Stimulated activated CD4-positive, alpha-beta T cell treated with anti-CD3 and anti-CD28 coated beads, Interleukin-12 subunit alpha, Interleukin-12 subunit beta, amount 100 ng/mL, for 24 hours (primary cell): ENCODE measurements at places on chromosomes 16 and 17.

DNA sequence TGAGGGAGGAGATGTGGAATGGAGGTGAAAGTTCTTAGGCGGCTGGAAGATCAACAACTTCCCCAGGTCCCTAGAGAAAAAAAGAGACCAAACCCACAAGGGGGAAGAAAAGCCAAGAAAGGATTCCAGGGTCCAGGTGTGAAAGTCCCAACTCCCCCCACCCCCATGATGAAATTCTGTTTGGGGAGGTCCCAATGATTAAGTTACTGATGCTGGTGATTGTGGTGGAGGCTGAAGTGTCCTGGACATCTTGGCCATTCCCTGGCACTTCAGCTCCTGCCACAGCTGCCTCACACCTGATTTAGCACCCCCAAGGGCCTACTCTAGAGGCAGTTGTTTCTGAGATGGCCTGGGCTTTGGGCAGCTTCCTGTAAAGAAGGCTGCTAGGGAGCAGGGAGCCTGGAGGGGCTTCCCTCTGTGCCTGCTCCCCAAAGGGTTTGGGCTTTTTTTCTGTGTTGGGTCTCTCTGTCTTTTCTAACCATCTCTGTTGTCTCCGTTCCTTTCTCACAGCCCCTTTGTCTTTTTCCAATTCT, 13.1 kb downstream of the HOXB4 start:
- no peak for DNase-seq

DNA sequence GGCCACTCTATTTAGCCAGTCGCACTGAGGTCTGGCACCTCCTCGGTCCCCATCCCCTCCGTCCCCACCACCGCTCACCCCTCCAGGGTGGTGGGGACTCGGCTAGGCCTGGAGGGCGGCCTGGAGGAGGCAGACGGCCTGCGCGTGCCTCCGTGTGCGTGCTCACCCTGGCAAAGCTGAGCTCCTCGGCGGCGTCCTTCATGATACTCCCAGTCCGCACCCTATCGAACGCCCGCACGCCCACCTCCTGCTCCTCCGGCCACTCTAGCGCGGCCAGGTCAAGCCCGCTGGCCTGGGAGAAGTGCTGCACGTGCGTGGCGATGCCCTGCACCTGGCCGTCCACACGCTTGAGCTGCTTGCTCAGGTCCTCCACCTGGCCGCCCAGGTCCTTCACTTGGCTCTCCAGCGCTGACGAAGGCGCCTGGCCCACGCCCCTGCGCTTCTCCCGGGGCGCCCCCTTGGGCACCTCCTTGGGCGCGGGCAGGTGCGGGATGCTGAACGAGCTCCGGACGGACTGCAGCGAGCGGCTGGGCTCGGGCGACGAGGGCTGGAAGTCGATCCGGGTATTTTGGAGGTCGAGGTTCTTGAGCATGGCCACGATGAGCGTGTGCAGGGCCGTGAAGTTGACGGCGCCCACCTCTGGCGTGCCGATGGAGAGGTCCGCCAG, 644 bp downstream of the QRICH2 start:
- no peak for DNase-seq

GRCh38 chr16:88455610-88456355, 2.7 kb downstream of the ZFPM1 start:
- peak; percentile 63 for DNase-seq

DNA sequence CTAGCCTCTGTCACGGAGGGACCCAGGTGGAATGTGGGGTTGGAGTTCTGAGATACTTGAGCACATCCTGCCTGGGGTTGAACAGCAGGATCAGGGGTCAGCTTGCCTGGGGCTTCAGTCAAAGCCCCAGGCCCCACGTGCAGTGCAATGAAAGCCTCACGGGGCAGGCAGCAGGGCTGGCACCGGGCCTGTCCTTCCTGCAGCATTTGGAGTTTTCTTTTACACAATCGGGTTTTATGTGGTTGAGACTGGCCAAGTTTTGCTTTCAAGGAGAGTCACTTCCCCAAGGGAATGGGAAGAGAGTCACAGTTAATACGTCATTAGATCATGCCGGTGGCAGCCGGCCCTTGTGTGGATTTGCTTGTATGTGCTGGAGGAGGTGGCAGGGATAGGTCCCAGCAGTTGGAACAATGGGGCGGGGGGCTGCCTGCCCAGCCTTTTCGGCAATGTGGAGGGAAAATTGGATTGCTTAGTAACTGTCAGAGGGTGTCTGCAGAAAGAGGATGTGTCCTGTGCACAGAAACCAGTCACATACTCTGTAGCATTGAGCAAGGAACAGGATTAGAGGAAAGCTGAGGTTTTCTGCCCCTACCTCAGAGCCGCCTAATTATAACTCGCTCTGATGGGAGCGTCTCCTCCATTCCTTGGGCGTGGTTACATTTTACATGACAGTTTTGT, 4.5 kb downstream of the RMI2 start:
- DNase-seq = no peak

DNA sequence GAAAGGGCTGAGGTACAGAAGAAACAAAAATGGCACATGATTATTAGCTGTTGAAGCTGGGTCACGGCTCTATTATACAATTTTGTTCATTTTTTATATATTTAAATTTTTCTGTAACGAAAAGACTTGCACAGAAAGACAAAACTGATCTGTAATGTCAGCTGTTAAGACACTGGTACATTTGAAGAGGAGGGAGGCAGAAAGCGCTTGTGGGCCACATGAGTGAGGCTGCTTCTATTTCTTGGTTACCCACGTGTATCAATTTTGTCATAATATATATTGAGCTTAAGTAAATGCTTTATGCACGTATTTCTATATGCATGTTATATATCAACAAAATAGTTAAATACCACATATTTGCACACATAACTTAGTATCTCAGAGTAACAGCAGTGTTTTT, 151.8 kb upstream of the KCNJ18 start:
- DNase-seq = no peak

DNA sequence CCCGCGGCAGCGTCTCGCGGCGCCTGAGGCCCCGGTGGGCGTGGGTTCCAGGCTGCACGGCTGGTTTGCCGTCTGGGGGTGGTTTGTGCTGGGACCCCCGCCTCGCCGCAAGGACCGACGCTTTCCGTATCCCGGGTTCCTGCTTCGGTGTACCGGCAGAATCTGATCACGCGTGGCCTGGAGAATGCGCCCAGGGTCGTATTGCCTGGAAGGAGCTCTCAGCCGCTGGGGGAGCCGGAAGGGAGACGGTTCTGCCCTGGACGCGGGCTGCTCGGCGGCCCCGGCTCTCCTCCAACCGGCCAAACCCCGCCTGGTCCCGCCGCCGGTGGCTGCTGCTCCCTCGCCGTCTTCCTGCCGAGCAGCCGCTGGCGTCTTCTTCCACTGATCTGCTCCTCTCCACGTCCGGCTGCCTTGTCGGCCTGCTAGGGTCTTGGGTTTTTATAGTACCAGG, 39.8 kb downstream of the ZNF778 start:
- no peak for DNase-seq

GRCh38 chr17:21418446-21419298, 42.5 kb downstream of the KCNJ12 start:
- no peak for DNase-seq
